ENCODE measurements at places on chromosomes 2 and 18.

- DNase-seq: no peak
Observed at GRCh38 chr18:11035814-11036495, 113.4 kb downstream of the PIEZO2 start.

- no peak for DNase-seq
Observed at GRCh38 chr2:97658691-97659157, 5.1 kb downstream of the ACTR1B start.

GRCh38 chr2:198913394-198914152, 544.2 kb downstream of the SATB2 start:
- no peak for DNase-seq

DNA sequence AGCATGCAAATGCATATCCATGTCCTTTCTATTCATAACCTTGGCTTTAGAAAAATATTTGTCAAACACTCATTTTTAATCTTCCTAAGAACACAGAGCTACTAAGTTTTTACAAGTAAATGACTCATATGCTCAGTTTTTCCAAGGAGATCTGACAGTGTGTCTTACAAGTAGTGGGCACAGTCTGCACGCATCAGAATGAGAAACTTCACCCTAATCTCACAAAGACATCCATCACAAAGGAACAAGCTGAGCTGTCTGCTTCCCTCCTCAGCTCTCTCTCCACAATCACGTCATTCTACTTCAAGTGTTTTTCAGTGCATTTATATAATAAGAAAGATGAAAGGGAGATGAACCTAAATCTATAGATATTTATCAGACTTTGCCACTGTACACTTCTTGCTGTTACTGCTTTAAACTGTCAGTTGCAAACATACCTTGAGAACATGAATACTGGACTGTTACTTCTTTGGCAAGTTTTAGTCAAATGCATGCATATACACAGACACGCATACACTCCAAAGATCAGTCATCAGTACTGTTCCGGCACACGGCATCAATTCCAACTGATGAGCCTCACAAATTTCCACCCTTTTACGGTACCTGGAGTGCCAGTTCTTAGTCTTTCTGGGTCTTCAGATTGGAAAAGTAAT, 75.7 kb downstream of the RBMS1 start:
- DNase-seq: peak; percentile 60

GRCh38 chr2:86786001-86786536, 4.6 kb downstream of the CD8A start:
- DNase-seq: no peak

DNA sequence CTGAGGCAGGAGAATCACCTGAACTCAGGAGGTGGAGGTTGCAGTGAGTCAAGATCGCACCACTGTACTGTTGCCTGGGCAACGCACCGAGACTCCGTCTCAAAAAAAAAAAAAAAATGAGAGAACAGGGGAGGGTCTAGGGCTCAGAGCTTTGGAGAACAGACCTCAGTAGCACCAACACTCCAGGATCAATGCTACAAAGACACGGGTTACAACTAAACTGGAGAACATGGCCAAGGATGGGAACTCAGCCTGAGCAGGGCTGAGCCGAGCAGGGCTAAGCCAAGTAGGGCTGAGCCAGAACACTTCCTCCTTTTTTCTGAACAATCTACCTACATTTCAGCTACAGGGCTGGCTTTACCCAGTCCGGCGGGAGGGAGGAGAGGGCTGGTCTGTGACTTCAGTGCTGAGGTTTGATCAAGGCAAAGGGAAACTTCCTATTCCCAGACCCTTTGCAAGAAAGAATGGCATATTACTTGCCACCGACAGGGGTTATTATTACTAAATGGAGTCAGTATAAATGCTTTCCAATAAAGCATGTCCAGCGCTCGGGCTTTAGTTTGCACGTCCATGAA, 2.9 kb upstream of the CASP8 start:
- DNase-seq: no peak

- no peak for DNase-seq
Observed at GRCh38 chr2:225137971-225138370, 95.7 kb upstream of the DOCK10 start.

DNA sequence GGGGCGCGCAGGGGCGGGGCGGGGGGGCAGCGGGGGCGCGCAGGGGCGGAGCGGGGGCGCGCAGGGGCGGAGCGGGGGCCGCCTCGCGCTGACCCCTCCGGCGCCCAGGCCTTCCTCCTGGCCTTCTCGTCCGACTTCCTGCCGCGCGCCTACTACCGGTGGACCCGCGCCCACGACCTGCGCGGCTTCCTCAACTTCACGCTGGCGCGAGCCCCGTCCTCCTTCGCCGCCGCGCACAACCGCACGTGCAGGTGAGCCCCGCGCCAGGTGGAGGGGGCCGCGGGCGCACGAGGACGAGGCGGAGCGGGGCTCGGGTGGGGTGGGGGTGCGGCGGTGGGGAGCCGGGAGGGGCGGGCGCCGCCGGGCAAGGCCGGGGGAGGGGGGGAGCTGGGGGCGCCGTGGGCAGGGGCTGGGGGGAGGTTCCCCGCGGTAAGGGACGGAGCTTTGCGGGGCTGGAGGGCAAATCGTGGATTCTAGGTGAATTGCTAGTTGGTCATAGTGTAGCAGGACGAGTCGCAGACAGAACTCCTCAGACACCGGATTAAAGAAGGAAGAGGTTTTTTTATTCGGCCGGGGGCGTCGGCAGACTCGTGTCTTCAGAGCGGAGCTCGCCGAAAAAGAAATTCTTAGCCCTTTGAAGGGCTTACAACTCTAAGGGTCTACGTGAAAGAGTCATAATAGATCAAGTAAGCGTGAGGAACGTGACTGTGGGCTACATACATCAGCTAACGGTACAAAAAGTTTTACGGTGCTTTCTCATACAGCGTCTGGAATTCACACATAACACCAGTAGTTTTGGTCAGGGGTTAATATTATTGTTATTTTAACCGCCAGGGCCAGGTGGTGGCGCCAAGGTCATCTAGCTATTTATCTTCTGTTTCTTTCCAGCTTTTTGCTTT, 29.9 kb downstream of the ANO7 start:
- DNase-seq: no peak

- no peak for DNase-seq
Observed at GRCh38 chr2:8680822-8681760, 765 bp upstream of the ID2 start.

GRCh38 chr2:10947446-10948187, 35.9 kb downstream of the KCNF1 start:
- no peak for DNase-seq

- no peak for DNase-seq
Observed at GRCh38 chr2:13115643-13116042, 398.9 kb downstream of the TRIB2 start.

All from Jurkat, Clone E6-1 (cell line).